ENCODE measurements at places on chromosomes 11 and 22. TPM values are rescaled to one million over a fixed set of nuclear protein-coding genes. Genes with fewer than 3 reads are reported as not detected.

- H3K4me1 ChIP-seq: no peaks in the 10 kb centered on the region
- DNase-seq: no peak
- H3K4me3 ChIP-seq: no peak overlapping the region
- H3K27ac ChIP-seq: no peak overlapping the region
- H3K27me3 ChIP-seq: no peaks in the 10 kb centered on the region
Measured at GRCh38 chr11:83459798-83460197, 173.6 kb upstream of the CCDC90B start.

DNA sequence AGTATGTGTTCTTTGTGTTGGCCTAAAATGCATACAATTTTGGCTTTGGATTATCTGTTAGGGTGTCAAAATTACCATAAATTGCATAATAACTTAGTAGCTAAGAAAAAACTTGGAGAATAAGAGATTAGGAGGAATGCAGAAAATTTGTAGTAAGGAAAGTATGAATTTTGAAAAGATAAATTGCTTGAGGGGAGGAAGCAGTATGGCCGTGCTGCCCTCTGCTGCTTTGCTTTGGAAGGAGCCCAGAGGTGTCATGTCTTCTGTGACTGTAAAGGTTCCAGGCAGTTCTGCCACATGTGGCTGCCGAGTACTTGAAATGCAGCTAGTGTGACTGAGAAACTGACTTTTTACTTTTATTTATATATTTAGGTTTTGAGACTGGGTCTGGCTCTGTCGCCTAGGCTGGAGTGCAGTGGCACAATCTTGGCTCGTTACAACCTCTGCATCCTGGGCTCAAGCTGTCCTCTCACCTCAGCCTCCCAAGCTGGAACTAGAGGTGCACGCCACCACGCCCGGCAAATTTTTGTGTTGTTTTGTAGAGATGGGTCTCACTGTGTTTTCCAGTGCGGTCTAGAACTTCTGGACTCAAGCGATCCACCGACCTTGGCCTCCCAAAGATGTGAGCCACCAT lies 1.8 kb downstream of the ADSL start:
- H3K36me3 ChIP-seq: peaks cover 40% of the 10 kb centered on the region
- no peak overlapping the region for H3K4me3 ChIP-seq

GRCh38 chr22:24985826-24986214 lies 33.3 kb downstream of the KIAA1671 start:
- peak overlapping the region; percentile 79 for H3K27ac ChIP-seq
- H3K36me3 ChIP-seq: no peaks in the 10 kb centered on the region
- no peaks in the 10 kb centered on the region for H3K4me1 ChIP-seq
- H3K27me3 ChIP-seq: no peaks in the 10 kb centered on the region

- no peaks in the 10 kb centered on the region for H3K4me1 ChIP-seq
- no peak overlapping the region for H3K27ac ChIP-seq
- no peaks in the 10 kb centered on the region for H3K27me3 ChIP-seq
Measured at GRCh38 chr11:40203606-40204005, 1255.8 kb downstream of the LRRC4C start.

DNA sequence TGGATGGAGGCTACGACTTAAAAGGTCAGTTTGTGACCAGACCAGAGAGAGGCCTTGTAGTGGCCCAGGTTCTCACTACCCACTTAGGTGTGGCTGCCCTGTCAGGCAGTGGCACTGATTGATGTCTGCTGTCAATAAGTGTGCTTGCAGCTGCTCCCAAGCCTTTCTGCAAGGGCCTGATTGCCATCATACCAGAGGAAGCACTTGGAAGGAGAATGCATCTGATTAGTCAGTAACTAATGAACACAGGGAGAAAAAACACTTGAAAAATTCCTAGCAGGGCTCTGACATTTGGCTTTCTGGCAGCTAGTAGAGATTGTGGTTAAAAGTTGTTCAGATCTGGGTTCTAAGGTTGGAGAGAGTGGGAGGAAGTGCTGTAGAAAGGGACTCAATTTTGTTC lies 107.5 kb downstream of the NAV2 start:
- H3K4me3 ChIP-seq: no peak overlapping the region
- no peaks in the 10 kb centered on the region for H3K27me3 ChIP-seq
- no peaks in the 10 kb centered on the region for H3K36me3 ChIP-seq
- DNase-seq: no peak

DNA sequence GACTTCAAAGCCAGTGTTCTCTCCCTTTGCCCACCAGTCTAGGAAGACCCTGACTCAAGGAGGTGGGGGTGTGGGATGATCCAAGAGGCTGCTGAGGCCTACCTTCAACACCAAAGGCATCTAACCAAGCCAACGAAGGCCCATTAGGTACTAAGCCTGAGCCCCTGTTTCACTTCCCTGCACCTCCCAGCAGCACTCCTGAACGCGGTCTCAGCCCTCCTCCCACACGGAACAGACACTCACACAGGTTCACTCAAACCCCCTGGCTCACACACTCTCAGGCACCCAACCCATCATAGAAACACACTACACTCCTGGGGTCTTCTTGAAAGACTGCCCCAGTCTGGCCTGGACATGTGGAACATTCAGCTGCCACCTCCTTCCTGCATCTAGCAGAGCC lies 40.7 kb downstream of the SLC22A12 start:
- H3K27ac ChIP-seq: no peak overlapping the region
- H3K27me3 ChIP-seq: no peaks in the 10 kb centered on the region
- no peaks in the 10 kb centered on the region for H3K4me1 ChIP-seq

GRCh38 chr11:118872403-118872821 lies 11.3 kb upstream of the CXCR5 start:
- no peak overlapping the region for H3K4me3 ChIP-seq
- DNase-seq: no peak
- H3K36me3 ChIP-seq: no peaks in the 10 kb centered on the region

GRCh38 chr11:30147293-30147692 lies 83.5 kb upstream of the FSHB start:
- H3K4me3 ChIP-seq: no peak overlapping the region
- H3K4me1 ChIP-seq: no peaks in the 10 kb centered on the region
- no peak for DNase-seq

GRCh38 chr11:10638316-10638925 lies 55.1 kb downstream of the IRAG1 start:
- H3K4me1 ChIP-seq: no peaks in the 10 kb centered on the region
- DNase-seq: no peak
- no peak overlapping the region for H3K27ac ChIP-seq
- H3K27me3 ChIP-seq: no peaks in the 10 kb centered on the region
- no peaks in the 10 kb centered on the region for H3K36me3 ChIP-seq

DNA sequence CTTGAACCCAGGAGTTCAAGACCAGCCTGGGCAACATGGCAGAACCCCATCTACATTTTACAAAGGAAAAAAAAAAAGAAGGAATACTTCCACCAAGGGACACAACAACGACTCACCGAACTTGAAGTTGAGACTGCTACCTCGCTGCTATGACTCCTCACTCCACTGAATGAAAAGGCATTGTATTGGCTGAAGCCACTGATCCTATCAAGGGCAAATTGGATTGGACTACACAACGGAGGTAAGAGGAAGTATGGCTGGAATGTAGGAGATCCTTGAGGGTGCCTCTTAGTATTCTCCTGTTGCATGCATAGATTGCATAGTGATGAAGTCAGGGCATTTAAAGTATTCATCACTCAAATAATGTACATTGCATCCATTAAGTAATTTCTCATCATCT lies 97.9 kb downstream of the CWF19L2 start:
- H3K27me3 ChIP-seq: no peaks in the 10 kb centered on the region
- DNase-seq: no peak
- H3K4me3 ChIP-seq: no peak overlapping the region
- no peaks in the 10 kb centered on the region for H3K4me1 ChIP-seq
- no peaks in the 10 kb centered on the region for H3K36me3 ChIP-seq

GRCh38 chr22:22746963-22747933 lies 102.8 kb downstream of the GGTLC2 start:
- no peak overlapping the region for H3K27ac ChIP-seq
- no peaks in the 10 kb centered on the region for H3K27me3 ChIP-seq
- no peaks in the 10 kb centered on the region for H3K36me3 ChIP-seq
- no peak for DNase-seq
- no peaks in the 10 kb centered on the region for H3K4me1 ChIP-seq

GRCh38 chr11:107908211-107908610 lies 20.0 kb upstream of the RAB39A start:
- no peak overlapping the region for H3K27ac ChIP-seq
- no peaks in the 10 kb centered on the region for H3K36me3 ChIP-seq
- no peak overlapping the region for H3K4me3 ChIP-seq
- H3K27me3 ChIP-seq: no peaks in the 10 kb centered on the region

DNA sequence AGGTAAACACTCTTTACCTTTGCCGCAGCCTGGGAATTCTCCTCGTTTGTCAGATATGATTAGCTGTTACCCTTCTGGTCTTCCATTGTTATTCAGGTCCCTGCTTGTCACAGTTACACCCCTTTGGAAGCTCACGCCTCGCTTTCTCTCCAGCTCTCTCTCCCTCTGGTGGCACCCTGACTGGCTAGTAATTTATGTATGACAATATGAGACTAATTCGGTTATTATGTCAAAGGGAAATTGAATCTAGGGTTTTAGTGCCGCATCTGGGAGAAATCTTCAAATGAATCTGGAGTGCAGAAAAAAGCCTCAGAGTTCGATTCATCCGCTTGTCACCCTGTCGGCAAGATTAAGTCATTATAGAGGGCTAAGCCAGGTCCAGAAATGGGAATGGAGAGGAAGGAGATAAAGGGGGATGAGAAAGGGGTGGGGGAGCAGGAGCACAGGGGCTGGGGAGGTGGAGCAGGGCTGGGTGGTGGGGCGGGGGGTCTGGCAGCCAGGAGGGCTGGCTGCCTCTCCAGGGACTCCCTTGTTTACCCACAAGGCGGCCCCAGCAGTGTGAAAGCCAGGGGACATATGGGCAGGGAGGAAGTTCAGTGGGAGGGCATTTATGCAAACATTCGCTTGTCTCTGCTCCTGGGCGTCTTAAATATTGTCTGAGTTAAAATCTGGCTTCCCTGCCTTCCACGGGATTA lies 179.0 kb upstream of the NECTIN1 start:
- H3K36me3 ChIP-seq: no peaks in the 10 kb centered on the region
- no peaks in the 10 kb centered on the region for H3K27me3 ChIP-seq
- no peak overlapping the region for H3K4me3 ChIP-seq

GRCh38 chr22:29031227-29032011 lies 30.2 kb downstream of the C22orf31 start:
- peak overlapping the region; percentile 83 for H3K27ac ChIP-seq
- H3K36me3 ChIP-seq: no peaks in the 10 kb centered on the region
- no peaks in the 10 kb centered on the region for H3K27me3 ChIP-seq
- H3K4me3 ChIP-seq: peak overlapping the region; percentile 56
- peak; percentile 90 for DNase-seq

- H3K27ac ChIP-seq: no peak overlapping the region
- DNase-seq: no peak
- no peaks in the 10 kb centered on the region for H3K4me1 ChIP-seq
- no peak overlapping the region for H3K4me3 ChIP-seq
- H3K27me3 ChIP-seq: no peaks in the 10 kb centered on the region
- H3K36me3 ChIP-seq: no peaks in the 10 kb centered on the region
Measured at GRCh38 chr22:36641902-36642640, 61.5 kb downstream of the CACNG2 start.

GRCh38 chr11:66580803-66581202 lies 12.1 kb downstream of the CCDC87 start:
- DNase-seq: no peak
- no peaks in the 10 kb centered on the region for H3K36me3 ChIP-seq
- no peaks in the 10 kb centered on the region for H3K4me1 ChIP-seq
- H3K4me3 ChIP-seq: no peak overlapping the region
- no peaks in the 10 kb centered on the region for H3K27me3 ChIP-seq
- no peak overlapping the region for H3K27ac ChIP-seq

DNA sequence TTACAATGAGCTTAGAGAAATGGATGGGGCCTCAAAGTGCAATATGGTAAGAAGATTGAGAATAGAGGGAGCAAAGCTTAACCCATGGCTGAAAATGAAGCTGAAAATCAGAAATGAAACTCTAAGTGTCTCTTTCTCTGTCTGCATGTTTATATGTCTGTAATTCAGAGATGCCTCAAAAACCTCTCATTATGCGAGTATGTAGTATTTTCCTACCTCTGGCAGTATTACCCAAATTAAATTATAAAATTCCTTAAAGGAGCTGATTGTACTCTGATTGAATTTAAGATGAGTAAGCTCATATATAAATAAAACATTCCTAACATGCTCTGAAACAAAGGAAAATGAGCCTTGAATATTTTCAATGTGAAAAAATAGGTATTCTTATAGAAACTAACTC lies 39.8 kb upstream of the PRSS23 start:
- H3K27ac ChIP-seq: no peak overlapping the region
- no peak for DNase-seq
- H3K36me3 ChIP-seq: no peaks in the 10 kb centered on the region
- no peaks in the 10 kb centered on the region for H3K27me3 ChIP-seq

GRCh38 chr11:58832056-58832645 lies 12.4 kb downstream of the GLYATL2 start:
- H3K4me3 ChIP-seq: no peak overlapping the region
- H3K36me3 ChIP-seq: no peaks in the 10 kb centered on the region
- H3K27me3 ChIP-seq: no peaks in the 10 kb centered on the region
- no peak overlapping the region for H3K27ac ChIP-seq
- H3K4me1 ChIP-seq: no peaks in the 10 kb centered on the region
- DNase-seq: no peak

- no peaks in the 10 kb centered on the region for H3K36me3 ChIP-seq
- no peaks in the 10 kb centered on the region for H3K4me1 ChIP-seq
- no peaks in the 10 kb centered on the region for H3K27me3 ChIP-seq
Measured at GRCh38 chr22:50141462-50141861, 29.1 kb upstream of the PANX2 start.

DNA sequence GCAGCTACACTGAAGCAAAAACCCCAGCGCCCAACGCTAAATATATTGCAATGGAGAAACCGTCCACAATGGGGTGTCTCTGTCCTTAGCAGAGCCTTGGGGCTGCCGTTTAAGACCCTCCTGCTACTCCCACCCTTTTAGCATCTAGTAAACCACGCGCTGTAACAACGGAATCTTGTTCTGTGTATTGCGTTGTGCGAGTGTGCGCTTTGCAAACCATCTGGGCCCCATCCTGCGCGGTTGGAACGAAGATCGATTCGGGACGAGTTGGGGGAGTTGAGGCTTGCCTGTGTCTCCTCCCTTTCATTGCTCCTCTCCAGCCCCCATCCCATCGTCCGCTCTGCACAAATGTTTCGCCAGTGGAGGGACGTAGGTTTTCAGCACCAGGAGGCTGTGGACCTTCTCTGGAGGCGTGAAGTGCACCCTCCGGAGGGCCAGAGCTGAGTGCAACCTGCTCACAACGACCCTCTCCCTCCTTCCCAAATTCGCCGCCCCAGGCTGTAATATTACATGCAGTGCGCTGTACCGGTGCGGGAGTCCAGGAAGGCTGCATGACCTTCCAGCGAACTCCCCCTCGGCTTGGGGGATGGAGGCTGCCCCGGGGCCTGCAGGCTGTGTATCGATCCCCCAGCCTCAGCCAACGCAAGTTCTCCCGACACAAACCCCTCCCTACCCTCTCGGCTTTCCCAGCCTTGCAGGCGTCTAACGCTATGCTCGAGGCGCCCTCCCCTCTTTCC lies 1.6 kb upstream of the KMT2A start:
- H3K36me3 ChIP-seq: no peaks in the 10 kb centered on the region
- peaks cover 42% of the 10 kb centered on the region for H3K4me1 ChIP-seq
- no peak for DNase-seq
- H3K4me3 ChIP-seq: peak overlapping the region; percentile 86
- H3K27me3 ChIP-seq: no peaks in the 10 kb centered on the region

Gene ABTB2
- total RNA-seq: 27.0 TPM

Gene RELT
- total RNA-seq: 7.0 TPM

Gene TREH
- total RNA-seq: not detected

Gene GCAT
- 34.2 TPM for total RNA-seq

Gene BCO2
- 44.7 TPM for total RNA-seq

Gene LRRC75B
- 3.0 TPM for total RNA-seq

Gene SERPIND1
- 1.5 TPM for total RNA-seq

Gene MMP12
- total RNA-seq: not detected

Gene CCDC87
- 0.26 TPM for total RNA-seq

Gene GP1BB
- total RNA-seq: 25.8 TPM

Gene MPPED2
- 1.1 TPM for total RNA-seq

Gene ARHGAP8
- total RNA-seq: 0.24 TPM

Data from right atrium auricular region (tissue), 2 donors.